ENCODE measurements at places on chromosomes 3 and 15. TPM values are rescaled to one million over a fixed set of nuclear protein-coding genes. Genes with fewer than 3 reads are reported as not detected.

DNA sequence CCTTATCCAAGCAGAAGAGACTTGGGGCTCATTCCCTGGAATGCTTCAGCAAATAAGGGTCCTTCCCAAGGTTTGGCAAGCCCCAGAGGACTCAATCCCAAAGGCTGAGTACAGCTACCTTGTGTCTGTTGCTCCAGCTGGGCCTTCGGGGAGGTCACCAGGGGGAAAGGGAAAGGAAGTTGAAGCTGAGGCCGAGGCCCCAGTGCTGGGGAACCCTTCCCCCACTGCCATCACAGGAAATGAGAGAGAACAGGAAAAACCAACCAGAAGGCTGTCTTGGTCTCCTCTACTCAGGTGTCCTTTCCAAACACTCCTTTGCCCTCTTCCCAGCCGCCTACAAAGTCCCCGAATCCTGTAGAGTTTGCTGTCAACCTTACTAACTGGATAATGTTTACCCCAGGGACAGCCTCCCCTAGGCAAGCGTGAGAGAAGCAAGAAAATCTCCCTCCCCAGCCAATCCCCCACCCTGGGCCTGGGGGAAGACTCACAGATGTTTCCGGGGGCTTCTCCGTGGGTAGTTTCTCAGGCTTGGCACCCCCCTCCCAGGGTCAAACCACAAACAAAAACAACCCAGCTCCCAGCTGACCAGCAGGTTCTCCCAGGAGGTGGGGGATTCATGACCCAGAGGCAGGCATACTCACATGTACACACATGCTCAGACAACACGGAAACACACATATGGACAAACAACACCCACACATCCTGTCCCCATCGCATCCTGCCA is 5.5 kb downstream of the CSRNP1 start:
- DNase-seq, result no peak

DNA sequence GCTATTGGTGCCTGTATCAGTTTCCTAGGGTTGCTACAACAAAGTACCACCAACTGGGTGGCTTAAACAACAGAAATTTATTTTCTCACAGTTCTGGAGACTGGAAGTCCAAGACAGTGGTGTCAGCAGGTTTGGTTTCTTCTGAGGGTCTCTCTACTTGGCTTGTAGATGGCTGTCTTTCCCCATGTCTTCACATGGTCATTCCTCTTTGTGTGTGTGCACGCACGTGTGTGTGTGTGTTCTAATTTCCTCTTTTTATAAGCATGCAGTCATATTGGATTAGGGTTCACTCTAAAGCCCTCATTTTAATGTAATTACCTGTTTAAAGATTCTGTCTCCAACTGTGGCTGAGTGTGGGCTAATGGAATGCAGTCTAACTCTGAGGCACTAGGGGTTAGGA is 182.5 kb downstream of the SPATA16 start:
- DNase-seq, result no peak

- DNase-seq, result no peak
Observed at GRCh38 chr3:20056725-20057611, 16.7 kb downstream of the KAT2B start.

GRCh38 chr3:127431066-127431465 is 143.2 kb upstream of the PRR20G start:
- no peak for DNase-seq

DNA sequence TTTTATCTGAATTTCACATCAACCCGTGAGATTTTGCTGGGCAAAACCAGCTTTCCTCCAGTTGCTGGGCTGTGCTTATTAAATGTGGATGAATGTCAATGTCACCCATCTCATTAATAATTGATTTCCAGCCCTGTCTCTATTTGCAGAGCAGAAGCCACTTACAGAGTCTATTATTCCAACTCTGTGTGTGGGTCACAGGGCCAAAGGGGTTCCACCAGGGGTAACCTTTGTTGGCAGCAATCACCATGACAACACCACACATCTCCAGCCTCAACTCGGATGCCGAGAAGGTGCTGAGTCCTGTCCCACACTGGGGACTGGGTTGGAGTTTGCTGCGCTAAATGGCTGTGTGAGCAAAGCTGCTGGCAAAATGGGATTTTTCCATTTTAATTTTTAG is 51.1 kb upstream of the WNT5A start:
- no peak for DNase-seq

- no peak for DNase-seq
Observed at GRCh38 chr3:136990826-136991225, 33.0 kb downstream of the IL20RB start.

DNA sequence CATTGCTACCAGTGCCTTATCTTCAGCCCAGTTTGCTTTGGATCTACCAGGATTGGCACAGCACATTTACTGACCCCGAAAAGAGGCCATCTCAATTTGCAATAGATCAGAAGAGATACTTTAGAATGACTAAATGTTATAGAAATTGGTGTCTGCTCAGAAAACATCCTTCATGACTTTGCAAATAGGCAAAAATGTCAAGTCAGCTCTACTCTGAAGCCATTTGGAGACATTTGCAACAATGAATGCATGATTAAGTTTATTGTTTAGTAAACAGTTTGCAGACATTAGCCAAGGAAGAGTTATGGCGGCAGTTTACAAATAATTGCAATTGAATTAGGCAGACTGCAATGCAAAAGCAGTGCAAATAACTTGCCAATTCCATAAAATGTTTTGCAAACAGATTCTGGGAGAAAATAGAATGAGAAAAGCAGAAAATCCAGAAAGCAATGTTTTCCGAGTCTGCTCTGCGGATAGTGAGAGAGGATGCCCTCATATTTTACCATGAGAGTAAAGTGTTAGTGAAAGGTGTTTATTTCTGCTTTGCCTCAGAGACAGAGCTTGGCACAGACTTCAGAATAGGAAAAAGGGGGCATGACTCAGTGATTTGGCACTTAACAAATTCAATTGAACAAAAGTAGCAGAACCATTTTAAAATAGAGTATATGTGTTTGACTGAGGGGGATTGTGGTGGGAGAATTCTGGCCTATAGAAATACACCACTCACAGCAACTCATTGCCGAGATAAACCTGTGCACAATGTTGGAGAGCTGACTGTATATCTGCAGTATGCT is 334.9 kb upstream of the NR2F2 start:
- DNase-seq, result no peak

DNA sequence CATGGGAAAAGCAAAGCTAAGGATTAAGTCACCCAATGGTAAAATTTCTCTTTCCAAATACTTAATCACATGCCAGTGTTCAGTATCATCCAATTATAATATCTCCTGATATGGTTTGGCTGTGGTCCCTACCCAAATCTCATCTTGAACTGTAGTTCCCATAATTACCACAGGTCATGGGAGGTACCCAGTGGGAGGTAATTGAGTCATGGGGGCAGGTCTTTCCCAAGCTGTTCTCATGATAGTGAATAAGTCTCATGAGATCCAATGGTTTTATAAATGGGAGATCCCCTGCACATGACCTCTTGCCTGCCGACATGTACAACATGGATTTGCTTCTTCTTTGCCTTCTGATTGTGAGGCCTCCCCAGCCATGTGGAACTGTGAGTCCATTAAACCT is 26.1 kb upstream of the NMB start:
- no peak for DNase-seq

DNA sequence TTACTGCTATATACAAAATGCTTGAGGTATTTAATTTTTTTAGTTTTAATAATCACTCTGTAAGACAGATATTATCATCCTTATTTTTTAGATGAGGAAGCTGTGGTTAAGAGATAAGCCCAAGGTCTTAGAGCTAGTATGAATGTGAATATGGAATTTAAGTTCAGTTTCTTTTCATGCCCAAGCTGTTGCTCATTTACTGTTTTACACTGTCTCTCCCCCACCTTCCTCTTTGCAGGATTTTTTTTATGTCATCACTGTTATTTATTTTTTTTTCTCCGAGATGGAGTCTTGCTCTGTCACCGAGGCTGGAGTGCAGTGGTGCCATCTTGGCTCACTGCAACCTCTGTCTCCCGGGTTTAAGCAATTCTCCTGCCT is 22.5 kb downstream of the MAP2K5 start:
- no peak for DNase-seq

The XCR1 gene
- 0.14 TPM for total RNA-seq

GRCh38 chr3:13507247-13507569 is 27.1 kb downstream of the HDAC11 start:
- peak; percentile 22 for DNase-seq

The ACKR4 gene
- total RNA-seq, result 5.8 TPM

Data from posterior vena cava (tissue), 2 donors.